ENCODE measurements at places on chromosomes 2 and 18.

DNA sequence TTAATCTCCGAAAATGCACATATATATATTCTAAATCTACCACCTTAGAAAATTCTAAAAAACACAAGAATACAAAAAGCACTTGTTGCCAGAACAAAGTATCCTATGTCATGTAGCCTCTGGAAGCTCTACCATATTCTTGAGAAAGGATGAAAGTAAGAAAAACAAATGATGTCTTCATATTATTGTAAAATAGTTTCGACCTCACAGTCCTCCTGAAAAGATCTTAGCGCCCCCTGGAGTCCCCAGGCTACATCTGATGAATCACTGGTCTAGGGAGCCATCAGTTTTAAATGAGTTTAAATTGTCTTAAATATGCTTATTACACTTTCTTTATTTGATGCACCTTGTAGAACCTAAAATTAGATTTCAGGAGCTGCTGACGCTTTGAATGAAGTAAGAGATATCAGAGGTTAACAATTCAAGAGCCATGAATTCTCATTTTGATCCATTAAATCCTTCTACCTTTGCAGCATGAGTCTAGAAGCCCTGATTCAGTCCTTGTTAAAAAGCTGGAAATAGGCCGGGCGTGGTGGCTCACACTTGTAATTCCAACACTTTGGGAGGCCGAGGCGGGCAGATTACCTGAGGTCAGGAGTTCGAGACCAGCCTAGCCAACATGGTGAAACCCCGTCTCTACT, 138.8 kb downstream of the MCFD2 start:
- DNase-seq, result no peak

- no peak for DNase-seq
Observed at GRCh38 chr18:11899063-11899462, 9.1 kb downstream of the MPPE1 start.

DNA sequence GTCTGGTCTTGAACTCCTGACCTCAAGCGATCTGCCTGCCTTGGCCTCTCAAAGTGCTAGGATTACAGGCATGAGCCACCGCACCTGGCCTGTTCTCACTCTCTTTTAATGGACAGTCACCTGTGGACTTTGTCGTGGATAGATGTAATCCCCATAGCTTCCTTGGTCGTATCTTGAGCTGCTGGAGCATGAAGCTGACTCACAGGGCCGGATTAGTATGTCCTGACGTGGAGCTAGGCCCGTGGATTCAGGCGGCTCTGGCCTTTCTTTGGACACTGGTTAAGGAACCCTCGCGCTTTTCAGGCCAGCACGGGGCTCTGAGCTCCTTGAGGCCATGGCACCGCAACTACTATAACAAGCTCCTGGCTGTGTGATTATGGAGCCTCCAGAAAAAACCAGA, 27.5 kb upstream of the GBX2 start:
- no peak for DNase-seq

DNA sequence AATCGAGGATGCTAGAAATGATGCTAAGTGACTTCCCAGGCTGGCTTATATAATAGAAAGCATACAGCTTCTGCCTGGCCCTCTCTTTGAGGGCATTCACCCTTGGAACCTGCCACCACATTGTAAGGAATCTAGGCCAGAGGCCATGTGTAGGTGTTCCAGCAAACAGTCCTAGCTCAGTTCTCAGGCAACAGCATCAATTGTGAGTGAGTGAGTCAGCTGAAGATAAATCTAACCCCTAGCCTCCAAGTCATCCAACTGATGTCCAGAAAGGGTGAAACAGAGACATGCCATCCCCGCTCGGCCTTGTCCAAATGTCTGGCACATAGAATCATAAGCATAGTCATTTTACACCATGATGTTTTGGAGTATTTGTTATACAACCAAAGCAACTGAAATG, 324.3 kb upstream of the KLHL14 start:
- DNase-seq, result no peak

- no peak for DNase-seq
Observed at GRCh38 chr18:38956068-38956467, 1390.5 kb upstream of the CELF4 start.

- no peak for DNase-seq
Observed at GRCh38 chr2:160664603-160665140, 171.1 kb upstream of the RBMS1 start.

DNA sequence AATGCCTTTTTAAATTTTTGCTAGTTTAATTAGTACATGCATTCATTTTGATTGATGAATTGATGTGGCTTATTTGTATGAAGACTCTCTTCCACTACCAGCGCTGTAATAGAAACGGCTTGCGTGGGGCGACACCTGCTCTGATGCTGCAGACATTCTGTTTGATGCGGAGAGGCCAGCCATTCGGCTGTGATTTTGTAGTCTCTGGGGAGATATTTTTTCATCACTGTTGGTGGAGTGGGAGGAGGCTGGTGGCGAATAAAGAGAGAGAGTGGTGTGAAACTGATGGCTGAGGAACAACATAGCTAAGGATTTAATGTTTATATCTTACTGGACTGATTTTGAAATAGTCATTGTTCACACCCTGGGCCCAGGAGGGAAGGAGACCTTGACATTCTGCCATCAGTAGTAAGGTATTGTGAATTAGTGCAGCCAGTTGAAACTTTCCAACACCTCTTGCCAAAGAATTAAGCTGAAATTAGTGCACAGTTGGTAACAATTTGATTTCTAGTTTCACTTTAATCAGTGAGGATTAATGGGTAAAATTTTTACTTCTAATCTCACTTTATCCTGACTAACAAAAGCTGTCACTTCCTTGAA, 224.1 kb downstream of the MTX2 start:
- no peak for DNase-seq

GRCh38 chr2:101356055-101356454, 31.2 kb downstream of the CREG2 start:
- DNase-seq, result no peak

DNA sequence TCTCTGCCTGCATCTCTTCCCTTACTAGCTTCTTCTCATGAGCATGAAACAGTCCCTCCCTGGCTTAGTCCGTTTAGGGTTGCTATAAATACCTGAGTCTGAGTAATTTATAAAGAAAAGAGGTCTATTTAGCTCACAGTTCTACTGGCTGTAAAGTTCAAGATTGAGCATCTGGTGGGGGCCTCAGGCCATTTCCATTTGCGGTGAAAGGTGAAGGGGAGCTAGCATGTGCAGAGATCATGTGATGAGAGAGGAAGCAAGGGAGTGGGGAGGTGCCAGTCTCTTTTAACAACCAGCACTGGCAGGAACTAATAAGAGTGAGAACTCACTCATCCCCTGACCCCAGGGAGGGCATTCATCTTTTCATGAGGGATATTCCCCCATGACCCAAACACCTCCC, 26.8 kb downstream of the RHBDD1 start:
- no peak for DNase-seq

DNA sequence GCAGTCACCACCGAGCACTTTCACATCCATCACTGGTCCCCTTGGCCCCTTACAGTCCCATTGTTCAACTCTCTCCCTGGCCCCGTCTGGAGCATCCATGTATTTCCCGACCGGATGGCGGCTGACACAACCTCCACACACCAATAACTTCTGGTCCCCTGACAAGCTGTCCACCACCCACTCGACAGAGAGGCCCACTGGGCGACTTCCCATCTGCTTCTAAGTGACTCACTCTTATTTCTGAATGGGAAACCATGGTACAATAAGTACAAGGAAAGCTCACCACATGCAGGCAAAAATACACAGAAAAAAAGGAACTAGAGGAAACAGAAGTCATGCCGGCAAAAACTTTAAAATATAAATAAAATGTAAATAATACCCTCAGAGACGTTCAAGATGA, 82.9 kb upstream of the RAB12 start:
- DNase-seq, result no peak

DNA sequence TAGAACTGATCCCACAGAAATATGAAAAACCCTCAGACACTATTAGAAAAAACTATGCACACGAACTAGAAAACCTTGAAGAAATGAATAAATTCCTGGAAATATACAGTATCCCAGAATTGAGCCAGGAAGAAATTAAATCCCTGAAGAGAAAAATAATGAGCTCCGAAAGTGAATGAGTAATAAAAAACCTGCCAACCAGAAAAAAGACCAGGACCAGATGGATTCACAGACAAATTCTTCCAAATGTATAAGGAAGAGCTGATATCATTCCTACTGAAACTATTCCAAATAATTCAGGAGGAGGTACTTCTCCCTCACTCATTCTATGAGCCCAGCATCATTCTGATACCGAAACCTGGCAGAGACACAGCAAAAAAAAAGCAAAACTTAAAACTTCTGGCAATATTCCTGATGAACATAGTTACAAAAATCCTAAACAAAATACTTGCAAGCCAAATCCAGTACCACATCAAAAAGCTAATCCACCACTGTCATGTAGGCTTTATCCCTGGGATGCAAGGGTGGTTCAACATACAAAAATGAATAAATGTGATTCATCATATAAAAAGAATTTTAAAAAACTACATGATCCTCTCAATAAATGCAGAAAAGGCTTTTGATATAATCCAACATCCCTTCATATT, 1397.6 kb upstream of the DDX18 start:
- DNase-seq, result no peak

DNA sequence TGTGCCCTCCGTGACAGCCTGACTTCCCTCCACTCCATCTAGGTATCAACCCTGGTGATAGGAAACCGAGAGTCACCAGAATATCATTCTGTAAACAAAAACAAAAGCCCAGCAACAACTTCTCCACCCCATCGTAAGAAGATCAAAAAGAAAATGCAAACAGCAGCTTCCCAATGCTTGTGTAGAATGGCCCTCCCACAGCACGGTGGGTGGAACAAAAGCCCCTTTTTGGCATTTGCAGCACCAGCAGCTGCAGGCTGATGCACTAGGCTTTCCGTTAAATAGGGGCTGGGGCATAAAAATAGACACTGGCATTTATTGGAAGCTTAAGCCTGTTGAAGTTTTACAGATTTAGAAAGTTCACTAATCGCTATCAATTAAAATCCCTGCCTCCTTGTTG, 513.0 kb downstream of the GALR1 start:
- no peak for DNase-seq

DNA sequence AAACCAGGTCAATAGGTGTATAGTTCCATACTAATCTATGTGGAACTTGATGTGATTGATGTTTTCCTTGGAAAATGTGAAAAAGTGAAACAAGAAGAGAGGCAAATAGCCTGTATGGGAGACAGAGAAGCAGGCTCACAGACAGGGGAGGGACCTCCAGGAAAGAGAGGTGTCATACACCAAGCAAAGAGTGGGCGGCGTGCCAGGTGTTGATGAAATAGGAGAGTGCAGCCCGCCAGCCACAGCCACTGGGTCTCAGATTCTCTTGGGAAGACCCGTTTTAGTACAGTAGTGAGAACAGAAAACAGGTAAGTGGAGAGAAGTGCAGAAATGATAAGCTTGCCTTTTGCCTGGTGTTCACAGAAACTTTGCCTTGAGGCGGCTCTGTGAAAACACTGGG, 301.9 kb downstream of the ZNF407 start:
- DNase-seq, result no peak

- DNase-seq, result no peak
Observed at GRCh38 chr2:193072647-193073046, 877.9 kb upstream of the TMEFF2 start.

- DNase-seq, result no peak
Observed at GRCh38 chr2:72142570-72143440, 4.9 kb downstream of the CYP26B1 start.

DNA sequence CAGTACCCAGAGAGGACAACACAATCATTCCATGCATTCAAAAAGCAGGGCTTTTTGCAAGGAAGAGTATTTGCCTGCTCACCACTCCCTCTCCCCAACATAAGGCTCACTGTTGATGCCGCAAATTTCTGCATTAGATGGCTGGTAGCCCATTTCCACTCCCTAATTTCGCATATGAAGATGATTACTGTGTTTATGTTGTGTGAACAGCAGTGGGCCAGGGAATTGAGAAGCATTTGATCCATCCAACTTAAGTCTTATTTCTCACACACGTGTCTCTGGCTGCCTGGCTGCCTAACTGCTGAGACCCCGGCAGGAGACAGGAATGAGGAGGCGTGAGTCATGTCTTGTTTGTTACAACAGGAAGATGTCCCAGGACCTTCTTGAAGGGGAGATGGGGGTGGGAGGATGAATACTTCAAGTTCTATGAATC, 294.1 kb downstream of the ALK start:
- DNase-seq, result no peak

- no peak for DNase-seq
Observed at GRCh38 chr2:86673986-86674670, 46.0 kb upstream of the RMND5A start.
